ENCODE measurements at places on chromosomes 12 and 14.
A peak's percentile ranks its signal among the peaks of the same experiment; 100 is the strongest.

DNA sequence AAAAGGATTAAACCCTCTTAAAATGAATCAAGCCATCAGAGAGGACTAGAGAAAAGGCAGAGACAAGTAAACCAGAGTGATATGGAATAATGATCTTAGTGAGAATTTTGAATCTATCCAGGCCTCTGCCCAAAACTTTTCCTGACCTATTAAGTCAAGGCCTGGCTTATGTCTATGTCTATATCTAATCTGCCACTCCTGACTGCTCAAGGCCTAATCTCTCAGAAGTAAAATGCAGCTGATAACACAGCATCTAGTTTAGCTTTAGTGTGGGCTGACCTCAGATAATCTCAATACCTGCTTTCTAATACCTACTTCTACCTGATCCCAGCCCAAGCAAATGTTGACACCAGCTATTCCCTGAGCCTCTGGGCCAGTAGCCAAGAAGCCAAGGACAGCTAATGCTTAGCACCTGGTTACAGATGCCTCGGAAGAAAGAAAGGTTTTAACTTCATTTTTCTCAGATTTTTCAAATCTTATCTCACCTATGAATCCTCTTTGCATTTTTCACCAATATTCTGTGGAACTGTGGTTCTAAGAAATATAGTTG, 1472.5 kb upstream of the SEL1L start:
- no peak for DNase-seq

DNA sequence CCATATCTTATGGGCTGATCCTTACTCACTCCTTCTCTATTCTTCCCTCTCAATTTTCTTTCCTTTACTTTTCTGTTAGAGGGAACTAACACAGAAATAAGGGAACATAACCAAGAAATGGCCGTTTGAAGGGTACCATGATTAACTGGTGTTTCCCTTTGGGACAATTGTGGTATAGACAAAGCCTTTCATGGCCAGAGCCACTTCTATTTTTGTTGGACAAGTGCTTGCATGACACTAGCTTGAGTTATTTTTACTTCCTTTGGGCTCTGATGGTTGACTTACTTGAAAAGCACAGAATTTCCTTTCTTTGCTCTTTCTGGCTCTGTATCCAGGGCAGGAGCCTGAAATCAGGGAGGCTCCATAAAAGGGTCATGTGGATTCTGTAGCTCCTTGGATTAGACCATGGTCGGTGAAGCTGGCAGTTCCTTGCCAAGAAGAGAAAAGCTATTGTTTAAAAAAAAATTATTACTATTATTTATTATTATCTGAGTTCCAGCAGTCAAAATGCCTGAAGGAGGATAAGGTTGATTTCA, 130.6 kb downstream of the KTN1 start:
- no peak for DNase-seq

GRCh38 chr12:81798294-81798693, 39.1 kb upstream of the PPFIA2 start:
- no peak for DNase-seq

DNA sequence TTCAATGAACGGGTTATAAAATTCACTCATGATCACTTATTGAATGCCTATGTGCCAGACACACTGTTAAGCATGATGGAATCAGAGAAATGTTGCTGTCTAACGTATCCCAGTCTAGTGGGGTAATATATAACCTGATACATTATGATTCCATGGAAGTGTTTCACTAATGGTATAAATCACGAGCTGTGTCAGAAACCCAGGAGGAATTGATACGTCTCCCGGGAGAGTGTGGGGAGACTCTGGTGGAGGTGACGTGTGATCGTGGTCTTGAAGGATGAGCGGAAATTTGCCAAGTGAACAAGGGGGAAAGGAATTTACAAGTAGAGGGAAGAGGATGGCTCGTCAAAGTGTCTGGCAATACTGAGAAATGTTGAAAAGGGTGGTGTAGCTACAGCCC, 26.5 kb downstream of the MANSC1 start:
- DNase-seq, result no peak

DNA sequence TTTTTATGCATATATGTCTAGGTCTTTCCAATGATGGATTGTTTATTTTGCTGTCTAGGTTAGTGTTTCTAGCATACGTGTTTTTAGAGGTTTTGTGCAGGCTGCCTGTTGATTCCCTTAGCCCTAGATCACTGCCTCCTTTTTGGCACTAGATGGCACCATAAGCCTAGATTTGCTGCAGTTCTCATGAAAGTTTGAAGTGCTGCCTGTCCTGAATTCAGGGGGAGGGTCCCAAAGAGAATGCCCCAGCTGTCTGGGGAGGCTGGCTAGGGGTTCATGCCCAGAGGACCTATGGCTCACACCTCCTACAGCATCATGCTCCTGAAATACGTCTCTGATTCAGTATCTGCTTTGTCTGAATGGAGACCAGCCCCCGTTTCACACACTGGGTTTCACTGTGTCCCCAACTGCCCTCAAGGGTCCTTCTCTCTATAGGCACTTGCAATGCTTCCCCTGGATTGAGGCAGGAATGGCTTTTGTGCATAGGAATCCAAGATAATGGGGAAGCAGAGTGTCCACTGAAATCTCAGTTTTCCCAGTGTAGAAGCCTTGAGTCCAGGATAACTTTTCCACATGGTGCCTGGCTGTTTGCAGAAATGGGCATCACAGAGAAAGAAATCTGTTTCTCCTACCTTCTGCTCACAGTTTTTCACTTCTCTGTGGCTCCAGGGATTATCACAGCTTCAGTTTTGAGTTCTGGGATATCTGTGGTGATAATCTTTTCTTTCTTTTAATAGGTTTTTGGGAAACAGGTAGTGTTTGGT, 14.2 kb upstream of the TXNRD1 start:
- peak; percentile 65 for DNase-seq

- DNase-seq, result no peak
Measured at GRCh38 chr14:80627745-80628144, 313.8 kb downstream of the CEP128 start.

DNA sequence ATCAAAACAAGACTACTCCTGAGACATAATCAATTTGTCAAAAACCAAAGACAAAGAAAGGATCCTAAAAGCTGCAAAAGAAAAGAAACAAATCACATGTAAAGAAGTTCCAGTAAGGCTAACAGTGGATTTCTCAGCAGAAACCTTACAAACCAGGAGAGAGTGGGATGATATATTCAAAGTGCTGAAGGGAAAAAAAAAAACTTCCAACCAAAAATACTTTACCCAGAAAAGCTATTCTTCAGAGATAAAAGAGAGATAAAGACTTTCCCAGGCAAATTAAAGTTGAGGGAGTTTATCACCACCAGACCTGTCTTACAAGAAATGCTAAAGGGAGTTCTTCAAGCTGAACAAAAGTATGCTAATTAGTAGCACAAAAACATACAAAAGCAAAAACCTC, 91.9 kb upstream of the PPP2R5C start:
- no peak for DNase-seq

DNA sequence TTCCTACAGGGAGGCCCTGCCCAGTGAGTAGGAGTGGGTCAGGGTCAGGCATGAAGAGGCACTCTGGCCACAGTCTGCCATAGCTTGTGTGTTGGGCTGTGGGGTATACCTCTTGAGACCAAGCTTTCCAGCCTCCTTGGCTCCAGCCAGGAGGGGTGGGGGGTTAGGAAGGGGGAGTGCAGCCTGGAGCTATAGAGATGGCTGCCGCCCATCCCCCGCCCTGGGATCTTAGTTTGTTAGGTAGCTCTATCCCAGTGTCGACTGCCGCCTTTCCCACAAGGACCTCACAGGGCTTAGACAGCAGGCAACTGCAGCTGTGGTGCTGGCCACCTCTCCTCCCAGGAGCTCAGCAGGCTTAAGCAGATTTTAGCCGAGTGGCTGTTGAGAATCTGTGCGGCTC, 216.4 kb downstream of the PLCZ1 start:
- DNase-seq, result no peak

- no peak for DNase-seq
Measured at GRCh38 chr12:103737881-103738280, 103.2 kb downstream of the NT5DC3 start.

DNA sequence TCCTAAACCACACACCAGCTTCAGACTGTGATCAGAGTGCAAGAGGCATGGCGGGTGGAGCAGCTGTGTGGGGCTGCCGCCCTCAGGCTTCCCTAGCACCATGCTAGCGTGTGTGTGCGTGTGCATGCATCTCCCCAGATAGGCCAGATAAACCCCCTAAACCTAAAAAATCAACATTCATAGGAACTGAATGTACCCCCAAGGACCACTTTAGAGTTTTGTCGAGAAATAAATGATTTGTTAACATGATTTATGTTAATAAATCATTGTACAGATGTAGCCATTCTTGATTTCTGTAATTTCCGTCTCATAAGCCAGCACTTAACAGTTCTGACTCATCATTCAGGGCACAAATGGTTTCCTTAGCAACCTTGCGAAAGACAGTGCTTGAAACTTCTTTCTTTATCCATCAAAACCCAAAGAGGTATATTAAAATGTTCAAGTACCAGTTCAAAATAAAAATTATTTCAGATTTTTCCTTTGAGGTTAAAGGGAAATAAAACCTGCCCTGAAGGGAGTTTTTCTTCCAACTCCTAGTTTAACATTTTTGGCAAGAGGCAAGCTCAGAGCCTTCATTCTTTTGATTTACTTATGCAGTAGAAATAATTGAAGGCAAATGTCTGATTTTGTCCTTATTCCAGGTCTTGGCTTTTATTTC, 206.2 kb upstream of the RGS6 start:
- peak; percentile 58 for DNase-seq

- no peak for DNase-seq
Measured at GRCh38 chr12:119406811-119407210, 72.3 kb downstream of the CCDC60 start.

DNA sequence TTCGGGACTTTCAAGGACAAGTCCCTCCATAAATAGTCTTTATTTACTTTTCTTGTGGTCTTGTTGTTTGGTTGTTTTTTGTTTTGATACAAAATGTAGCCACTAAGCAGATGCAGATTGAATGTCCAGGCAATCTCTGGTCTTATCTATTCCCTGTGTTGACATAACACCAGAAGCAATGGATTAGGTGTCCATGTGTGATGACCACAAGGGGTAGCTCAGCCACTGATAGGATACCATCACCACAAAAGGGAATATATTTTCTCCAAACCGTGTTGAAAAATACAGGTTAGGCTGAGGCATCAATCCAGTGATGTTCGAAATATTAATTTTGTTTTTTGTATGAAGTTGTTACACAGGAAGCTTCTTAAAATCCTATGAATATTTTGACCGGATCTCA, 196.3 kb downstream of the EPS8 start:
- DNase-seq, result no peak

DNA sequence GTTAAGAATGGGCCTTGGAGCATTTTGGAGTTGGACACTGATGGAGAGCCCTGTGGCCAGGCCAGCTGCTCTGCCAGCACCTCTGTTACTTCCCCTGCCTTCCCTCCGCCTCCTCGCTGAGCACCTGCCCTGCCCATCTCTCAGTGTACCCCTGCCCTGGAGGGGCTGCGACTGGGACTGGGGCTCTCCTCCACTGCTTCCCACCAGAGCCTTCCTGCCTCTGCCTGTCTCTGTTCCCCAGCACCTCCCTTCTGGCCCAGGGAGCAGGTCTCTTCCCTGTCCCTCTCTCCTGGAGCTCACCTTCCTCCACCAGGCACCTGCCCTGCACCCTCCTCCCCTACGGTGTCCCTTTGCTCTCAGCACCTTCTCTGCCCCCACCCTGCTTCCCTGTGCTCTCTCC, 62.1 kb downstream of the WDR20 start:
- no peak for DNase-seq

DNA sequence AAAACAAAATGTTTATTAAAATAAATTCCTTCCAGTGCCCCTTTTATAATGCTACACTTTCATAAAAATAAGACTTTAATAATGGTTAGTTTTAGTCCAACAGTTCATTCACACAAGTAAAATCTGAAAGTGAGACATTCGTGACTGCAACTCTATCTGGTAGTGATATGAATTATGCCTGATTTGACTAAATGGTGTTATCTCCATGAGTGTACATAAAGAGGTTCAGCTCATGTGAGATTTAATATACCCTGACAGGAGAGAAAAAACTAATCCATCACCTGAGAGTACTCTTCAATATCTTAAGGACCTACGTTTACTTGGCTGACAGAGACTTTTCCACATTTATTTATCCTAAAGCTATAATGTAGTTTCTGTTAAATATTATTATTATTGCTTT, 34.0 kb downstream of the ERO1A start:
- no peak for DNase-seq

DNA sequence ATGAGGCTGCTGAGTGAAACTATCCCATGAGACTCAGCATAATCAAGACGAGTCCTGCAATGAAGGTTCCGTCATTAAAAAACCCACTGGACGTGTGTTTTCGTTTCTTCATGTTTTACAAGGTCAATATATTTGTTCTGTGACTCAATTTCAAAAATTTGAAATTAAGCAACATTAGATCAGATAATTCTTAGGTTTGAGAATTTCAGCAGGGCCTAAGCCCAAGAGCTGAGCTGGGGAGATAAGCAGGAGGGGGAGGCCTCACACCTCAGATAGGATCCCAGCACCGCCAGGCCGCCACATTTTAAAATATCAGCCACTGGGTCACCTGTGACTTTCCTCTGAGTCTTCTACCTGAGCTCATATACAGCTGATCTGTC, 13.3 kb downstream of the STX2 start:
- no peak for DNase-seq
